Stimulated activated CD8-positive, alpha-beta memory T cell treated with anti-CD3 and anti-CD28 coated beads, Interleukin-15, amount 100 ng/mL, for 24 hours (primary cell): ENCODE measurements at places on chromosomes 7 and 10.

DNA sequence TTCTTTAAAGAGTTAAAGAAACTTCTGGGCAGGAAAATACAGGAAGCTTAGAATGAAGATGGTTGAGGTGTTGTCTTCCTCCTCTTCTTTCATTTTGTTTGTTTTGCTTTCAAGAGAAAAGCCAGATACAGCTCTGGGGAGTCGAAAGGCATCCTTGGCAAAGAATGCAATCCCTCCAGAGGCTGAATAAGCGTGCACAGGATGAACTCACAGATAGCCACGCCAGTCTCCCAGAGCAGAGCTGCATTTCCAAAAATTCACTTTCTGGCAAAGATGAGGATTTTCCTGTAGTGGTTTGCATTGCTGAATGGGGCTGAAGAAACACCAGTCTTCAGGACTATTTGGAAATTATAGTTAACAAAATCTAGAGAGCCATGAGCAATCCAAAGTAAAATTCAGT is 336.4 kb downstream of the NRG3 start:
- no peak for DNase-seq

DNA sequence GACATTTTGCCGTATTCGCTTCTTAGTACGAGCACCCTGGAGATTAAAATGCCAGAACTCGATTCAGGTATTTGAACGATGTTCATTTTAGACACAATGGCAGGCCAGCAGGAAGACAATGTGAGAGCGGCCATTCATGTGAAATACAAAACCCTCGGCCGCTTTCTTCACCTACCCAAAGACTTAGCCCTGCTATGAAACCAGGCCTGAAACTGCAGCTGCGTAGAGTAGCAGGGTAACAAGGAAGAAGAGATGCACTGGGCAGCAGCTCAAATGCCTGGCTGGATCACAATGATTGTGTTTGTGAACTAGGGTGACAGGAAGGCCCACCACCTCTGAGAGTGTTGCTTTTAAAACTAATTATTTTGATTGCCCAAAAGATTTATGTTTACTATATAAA is 234.8 kb downstream of the TRIL start:
- no peak for DNase-seq

DNA sequence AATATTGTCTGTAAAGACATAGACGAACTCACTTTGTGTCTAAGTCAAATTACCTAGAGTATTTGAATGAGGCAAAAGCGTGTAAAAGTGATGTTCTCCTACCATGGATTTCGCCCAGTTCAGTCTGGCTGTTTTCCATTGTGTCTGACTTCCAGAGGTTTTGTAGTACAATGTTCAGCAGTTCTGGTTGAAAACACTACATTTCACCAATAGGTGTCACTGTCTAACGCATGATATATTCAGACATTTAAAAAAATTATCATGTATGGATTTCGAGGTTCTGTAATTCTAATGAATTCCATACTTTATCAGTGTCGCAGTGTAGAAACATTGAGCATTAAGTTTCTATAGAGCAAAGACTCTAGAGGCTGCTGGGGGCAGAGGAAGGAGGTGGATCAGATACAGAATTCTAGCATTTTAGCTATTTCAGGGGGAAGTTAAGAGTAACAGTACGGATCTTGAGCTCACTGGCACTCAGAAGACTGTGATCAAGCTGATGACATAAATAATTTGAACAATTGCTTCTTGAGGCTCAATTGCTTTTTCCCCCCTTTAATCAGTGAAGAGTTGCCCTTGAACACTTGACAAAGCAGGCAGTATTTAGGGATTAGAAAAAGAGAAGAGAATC is 196.9 kb upstream of the RHOBTB1 start:
- no peak for DNase-seq

GRCh38 chr7:143906895-143907294 is 4.9 kb upstream of the TCAF1 start:
- DNase-seq: no peak

DNA sequence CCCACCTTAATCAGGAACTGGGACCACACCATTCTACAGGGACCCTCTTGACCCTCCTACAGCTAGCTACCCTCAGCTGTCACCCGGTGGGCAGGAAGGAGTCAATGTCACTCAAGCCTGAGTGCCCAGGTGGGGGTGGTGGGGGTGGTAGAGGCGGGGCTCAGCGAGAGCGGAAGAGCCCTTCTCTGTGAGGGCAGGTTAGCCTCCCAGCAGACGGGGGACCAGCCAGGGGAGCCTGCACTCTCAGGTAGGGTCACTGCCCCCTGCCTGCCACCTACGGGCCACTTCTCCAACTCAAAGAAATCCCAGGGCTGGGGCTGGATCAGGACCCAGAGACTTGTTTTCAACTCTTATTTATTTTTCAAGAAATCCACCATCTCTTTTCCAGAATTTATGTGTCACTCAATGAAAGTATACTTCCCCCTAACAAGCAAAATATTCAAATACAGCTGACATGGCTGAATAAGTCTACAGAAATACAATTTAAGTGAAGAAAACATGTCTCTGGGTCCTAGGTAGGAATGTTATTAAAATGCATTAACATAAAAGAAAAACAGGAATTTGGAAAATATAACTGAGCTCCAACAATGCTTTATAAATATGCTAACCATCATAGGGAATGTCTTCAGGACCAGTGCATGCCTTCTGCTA is 63.4 kb upstream of the DDC start:
- DNase-seq: no peak

DNA sequence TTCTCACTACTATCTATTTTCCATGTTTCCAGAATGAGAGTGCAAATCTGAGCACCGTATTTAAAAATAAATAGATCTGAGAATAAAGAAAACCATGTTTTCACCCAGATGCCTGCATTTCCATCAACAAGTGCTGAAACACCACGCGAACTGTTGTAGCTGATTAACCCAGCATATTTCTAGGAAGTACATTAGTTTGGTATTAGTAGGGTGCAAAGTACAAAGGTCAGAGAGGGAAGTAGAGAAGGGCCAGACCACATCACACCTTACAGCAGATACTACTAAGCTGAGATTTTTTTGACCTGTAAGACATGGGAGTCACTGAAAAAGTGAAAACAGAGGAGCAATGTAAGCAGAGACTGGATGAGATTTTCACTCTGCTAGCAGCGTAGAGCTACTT is 181.3 kb downstream of the IMMP2L start:
- DNase-seq: no peak

GRCh38 chr7:2613931-2614600 is 17.7 kb upstream of the TTYH3 start:
- no peak for DNase-seq
